Fibroblast of lung (primary cell): ENCODE measurements at places on chromosomes 11 and 22. TPM values are rescaled to one million over a fixed set of nuclear protein-coding genes. Genes with fewer than 3 reads are reported as not detected.

The C11orf42 gene
- total RNA-seq: not detected in 2 replicates

The USP2 gene
- 0.77 and 2.3 TPM in 2 replicates for total RNA-seq

The KRTAP5-1 gene
- total RNA-seq: not detected in 2 replicates

The TPBGL gene
- total RNA-seq: under 0.01 TPM in 1 of 2 replicates, not detected in the other

The IGLL1 gene
- not detected in 2 replicates for total RNA-seq

The C22orf31 gene
- 0.17 TPM in 1 of 2 replicates, not detected in the other for total RNA-seq

The STIP1 gene
- total RNA-seq: 96.3 and 98.8 TPM in 2 replicates

The OR8G5 gene
- not detected in 2 replicates for total RNA-seq

The SAA2 gene
- not detected in 2 replicates for total RNA-seq

The PRODH gene
- 0.26 TPM in 1 of 2 replicates, not detected in the other for total RNA-seq

The CTTN gene
- 378 and 428 TPM in 2 replicates for total RNA-seq

The VSIG2 gene
- not detected in 2 replicates for total RNA-seq

The DEFB131B gene
- not detected in 2 replicates for total RNA-seq

The LDHAL6A gene
- not detected in 2 replicates for total RNA-seq

The KCNJ1 gene
- total RNA-seq: under 0.01 TPM in 1 of 2 replicates, not detected in the other

The FREY1 gene
- 0.77 and 0.83 TPM in 2 replicates for total RNA-seq

The SPI1 gene
- not detected in 2 replicates for total RNA-seq

The PRDM11 gene
- total RNA-seq: 3.9 and 4.0 TPM in 2 replicates

The MAML2 gene
- total RNA-seq: 9.8 and 13.0 TPM in 2 replicates

The SRPRA gene
- 43.1 and 52.8 TPM in 2 replicates for total RNA-seq

The P2RX6 gene
- 4.6 and 17.8 TPM in 2 replicates for total RNA-seq

The SCARF2 gene
- 12.8 and 14.5 TPM in 2 replicates for total RNA-seq

The ISX gene
- total RNA-seq: not detected in 2 replicates

The VPREB1 gene
- not detected in 2 replicates for total RNA-seq

The CDPF1 gene
- 8.0 and 8.3 TPM in 2 replicates for total RNA-seq

The MYO7A gene
- 0.26 and 0.33 TPM in 2 replicates for total RNA-seq

The MMP13 gene
- not detected in 2 replicates for total RNA-seq

The CRYBB3 gene
- total RNA-seq: not detected in 2 replicates

The HEPHL1 gene
- not detected in 2 replicates for total RNA-seq

The INS gene
- not detected in 2 replicates for total RNA-seq

The OR10D3 gene
- not detected in 2 replicates for total RNA-seq

The CHADL gene
- 2.1 and 3.1 TPM in 2 replicates for total RNA-seq

The APOA4 gene
- total RNA-seq: not detected in 2 replicates

The OTOG gene
- not detected in 2 replicates for total RNA-seq

The PDHX gene
- total RNA-seq: 30.6 and 36.5 TPM in 2 replicates
